Activated T-cell treated with anti-CD3 and anti-CD28 coated beads for 24 hours (primary cell): ENCODE measurements at places on chromosomes 3 and 15.

DNA sequence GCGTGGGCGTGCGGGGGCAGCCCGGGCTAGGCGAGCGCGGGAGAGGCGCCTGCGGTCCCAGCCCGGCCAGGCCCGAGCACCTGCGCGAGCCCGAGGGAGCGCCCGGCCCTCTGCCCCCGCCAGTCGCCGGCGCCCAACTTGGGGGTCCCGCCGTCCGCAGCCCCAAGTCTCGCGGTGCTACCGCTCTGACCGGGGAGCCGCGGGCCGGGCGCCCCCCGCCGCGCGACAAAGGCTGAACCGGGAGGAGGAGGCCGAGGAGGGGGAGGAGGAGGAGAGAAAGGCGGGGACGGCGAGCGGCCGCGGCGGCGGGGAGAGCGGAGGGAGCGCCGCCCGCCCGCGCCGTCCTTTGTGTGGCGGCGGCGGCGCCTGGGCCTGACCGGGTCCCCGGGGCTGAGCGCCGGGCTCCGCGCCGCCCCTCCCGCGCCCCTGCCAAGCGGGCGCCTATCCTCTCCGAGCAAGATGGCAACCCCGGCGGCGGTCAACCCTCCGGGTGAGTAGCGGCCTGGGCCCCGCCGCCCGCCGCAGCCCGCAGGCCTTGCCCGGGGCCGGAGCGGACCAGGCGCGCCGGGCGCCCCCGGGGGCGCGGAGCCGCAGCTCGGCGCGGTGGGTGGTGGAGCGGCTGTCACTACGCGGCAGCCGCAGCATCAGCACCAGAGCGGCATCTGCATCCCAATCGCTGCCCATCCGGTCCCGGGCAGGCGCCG is at the start of gene ARNT2:
TSS of gene ARNT2 (plus strand) at position 326 of the 704 bp plus-strand sequence. CDS start at position 460, 134 bp downstream.
- no peak for DNase-seq

- DNase-seq: peak; percentile 7
Observed at GRCh38 chr3:23202203-23202920, 765 bp upstream of the UBE2E2 start.

- DNase-seq: no peak
Observed at GRCh38 chr3:54120657-54121413, 1.5 kb upstream of the CACNA2D3 start.

GRCh38 chr15:41978534-41978933 is 6.2 kb upstream of the EHD4 start:
- no peak for DNase-seq

- DNase-seq: no peak
Observed at GRCh38 chr3:185981621-185982020, 43.8 kb upstream of the TRA2B start.

DNA sequence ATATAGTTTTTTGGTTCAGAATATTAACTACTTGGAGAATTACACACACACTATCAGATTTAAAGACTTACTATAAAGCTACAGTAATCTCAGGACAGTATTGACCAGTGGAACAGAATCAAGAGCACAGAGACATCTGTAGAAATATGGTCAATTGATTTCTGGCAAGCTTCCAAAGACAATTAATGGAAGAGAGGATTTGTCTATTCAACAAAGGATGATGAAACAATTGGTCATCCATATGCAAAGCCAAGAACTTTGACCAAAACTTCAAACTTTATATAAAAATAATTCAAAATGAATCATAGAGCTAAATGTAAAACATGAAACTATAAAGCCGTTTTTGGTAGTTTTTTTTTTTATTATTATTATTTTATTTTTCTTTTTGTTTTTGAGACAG is 29.8 kb upstream of the MB21D2 start:
- DNase-seq: no peak

DNA sequence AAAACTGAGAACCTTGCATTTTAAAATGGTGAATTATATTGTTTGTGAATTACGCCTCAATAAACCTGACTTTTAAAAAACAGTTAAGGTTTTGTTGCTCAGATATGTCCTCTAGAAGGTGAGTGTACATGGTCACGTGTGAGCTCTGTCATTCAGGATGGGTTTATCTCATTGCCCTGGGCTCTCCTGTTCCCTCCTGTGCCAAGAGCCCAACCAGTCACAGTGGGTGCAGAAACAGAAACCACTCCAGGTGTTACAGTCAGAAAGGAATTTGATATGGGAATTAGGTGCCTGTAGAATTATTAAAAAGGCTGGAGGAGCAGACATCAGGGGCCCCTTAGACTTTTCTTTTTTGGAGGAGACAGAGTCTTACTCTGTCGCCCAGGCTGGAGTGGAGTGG is 196.4 kb downstream of the STT3B start:
- no peak for DNase-seq

DNA sequence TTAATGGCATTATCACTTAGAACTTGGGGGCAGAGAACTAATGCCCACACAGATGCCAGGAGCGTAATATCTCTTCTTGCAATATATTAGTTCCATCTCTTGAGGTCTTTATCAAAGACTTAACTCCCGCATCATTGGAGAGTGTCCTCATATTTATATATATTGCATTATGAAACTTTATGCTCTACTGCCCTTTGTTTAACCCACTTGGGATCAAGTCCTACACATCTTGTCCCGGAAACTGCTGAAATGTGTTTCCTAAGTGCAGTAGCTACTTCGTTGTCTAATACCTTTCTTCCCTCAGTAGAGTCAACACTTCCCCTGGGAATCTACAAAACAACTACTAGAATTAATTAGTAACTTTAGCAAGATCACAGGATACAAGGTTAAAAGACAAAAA is 1029.2 kb downstream of the OTOL1 start:
- DNase-seq: no peak

- DNase-seq: no peak
Observed at GRCh38 chr3:74535281-74535680, 79.2 kb downstream of the CNTN3 start.

DNA sequence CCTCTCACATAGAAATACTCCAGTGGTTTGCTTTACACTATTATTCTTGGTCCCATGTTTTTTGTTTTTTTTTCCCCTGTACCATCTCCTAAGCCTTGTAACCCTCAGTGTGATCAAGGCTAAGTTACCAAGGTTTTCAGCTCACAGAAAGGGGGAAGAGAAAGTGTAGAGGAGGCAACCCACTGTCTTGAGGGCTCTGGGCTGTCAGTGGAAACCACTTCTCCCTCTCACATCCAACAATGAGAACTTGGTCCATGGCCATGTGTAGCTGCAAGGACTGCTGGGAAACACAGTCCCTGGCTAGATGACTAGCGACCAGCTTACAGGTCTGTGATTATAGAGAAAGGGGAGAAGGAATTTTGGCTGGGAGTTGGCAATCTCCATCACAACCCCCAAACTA is 30.3 kb downstream of the GPD1L start:
- DNase-seq: no peak

- DNase-seq: no peak
Observed at GRCh38 chr15:74200871-74201419, 1.6 kb downstream of the STRA6 start.

DNA sequence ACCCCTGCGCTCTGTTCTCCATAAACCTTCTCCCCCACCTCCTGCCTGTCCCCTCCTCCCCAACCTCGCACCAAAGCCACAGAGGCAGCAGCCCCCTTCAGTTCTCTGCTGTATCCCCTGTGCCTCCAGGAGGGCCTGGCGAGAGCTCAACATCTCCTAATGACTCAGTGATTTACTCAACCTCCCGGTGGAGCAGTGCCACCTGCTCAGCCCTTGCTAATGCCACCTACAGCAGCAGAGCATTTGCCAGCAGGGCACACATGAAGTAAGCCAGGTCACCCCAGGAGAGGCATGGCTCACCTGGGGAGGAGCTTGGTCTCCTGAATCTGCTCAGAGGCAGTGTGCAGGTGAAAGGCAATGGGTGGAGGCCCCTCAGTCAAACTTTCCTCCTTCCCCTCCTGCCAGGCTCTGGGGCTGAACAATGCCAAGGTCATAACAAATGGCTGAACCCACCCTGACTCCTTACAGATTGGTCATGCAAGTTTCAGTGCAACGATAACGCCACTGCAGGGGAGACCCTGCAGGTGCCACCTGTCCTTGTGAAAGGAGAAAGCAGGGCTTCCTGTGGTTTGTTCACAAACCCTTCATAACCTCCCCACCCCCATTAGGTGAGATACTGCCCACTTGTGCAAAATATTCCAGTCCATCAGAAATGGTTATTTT is 19.8 kb downstream of the TRPM1 start:
- DNase-seq: no peak

DNA sequence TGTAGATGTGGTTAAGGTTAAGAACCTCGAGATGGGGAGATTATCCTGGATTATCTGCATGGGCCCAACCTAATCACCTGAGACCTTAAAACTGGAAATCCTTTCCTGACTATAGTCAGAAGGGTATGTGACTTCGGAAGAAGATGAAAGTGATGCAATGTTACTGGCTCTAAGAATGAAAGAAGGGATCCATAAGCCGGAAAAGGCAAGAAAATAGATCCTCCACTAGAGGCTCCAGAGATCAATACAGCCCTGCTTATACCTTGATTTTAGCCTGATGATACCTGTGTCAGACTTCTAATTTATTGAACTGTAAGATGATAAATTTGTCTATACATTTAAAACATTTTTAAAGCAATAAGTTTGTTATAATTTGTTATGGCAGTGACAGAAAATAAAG is 21.5 kb upstream of the GASK1A start:
- no peak for DNase-seq

- DNase-seq: no peak
Observed at GRCh38 chr3:142088522-142088921, 60.8 kb downstream of the TFDP2 start.
